ENCODE measurements at places on chromosomes 4 and X.

- peak; percentile 63 for DNase-seq
These were observed 145.7 kb downstream of the RAPGEF2 start for GRCh38 chr4:159248384-159249178.

GRCh38 chr4:142129931-142130330 is 493.5 kb downstream of the IL15 start:
- no peak for DNase-seq

GRCh38 chrX:74422576-74423288 is 1.4 kb downstream of the SLC16A2 start:
- DNase-seq: no peak

DNA sequence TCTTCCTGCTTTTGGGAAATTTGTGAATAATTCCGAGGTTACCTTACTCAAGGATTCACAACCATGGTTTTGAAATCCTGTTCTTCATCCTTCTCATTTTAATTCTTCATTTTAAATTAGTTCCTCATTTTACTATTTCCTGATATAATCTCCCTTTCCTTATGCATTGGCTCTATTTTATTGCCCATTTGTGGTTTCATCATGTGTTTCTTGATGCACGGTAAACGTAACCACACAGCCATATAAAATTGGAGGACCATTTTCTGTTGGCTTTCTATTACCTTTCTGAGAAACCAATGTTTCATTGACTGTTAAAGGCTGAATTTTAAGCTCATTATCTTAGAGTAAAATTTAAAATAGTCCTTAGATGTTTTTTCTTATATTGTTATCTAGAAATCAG is 100.3 kb upstream of the NDST4 start:
- DNase-seq: no peak

DNA sequence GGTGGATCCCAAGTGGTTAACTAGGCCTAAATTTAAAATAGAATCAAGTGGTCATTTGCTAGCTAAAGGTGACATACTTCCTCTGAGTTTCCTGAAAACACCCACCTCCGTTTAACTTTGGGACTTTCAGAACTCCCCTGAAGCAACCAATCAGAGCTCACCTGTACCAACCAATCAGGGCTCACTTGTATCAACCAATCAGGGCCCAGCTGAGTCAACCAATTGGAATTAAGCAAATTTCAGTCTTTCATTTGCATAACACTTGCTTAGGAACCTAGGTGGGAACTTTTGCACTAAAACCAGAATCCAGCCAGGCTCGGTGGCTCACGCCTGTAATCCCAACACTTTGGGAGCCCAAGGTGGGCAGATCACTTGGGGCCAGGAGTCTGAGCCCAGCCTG is 15.9 kb downstream of the GPC4 start:
- DNase-seq: no peak

GRCh38 chrX:17077361-17077760 is 130.9 kb downstream of the REPS2 start:
- no peak for DNase-seq

DNA sequence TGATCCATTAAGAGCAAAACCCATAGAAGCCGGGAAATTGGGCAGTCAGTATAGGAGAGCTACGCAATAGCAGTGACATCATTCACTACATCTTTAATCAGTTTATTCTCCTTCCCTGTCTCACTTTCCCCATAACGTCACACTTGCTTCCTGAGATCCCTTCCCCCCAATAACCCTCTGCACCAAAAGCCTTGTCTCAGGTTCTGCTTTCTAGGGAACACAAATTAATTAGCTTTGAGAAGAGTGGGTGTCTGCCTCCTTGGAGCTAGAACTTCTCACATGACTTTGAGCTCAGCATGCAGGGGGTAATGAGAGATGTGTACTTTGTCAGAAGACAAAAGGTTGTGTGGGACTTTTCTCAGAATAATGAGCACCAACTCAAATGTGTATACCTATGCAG is 128.3 kb upstream of the MAOA start:
- no peak for DNase-seq

- DNase-seq: no peak
These were observed 82.5 kb downstream of the RBM47 start for GRCh38 chr4:40546969-40547788.

- DNase-seq: no peak
These were observed 2.4 kb downstream of the TSC22D3 start for GRCh38 chrX:107773206-107773605.

GRCh38 chrX:47879463-47879862 is 42.8 kb downstream of the ZNF81 start:
- DNase-seq: no peak

GRCh38 chr4:163556177-163556576 is 61.7 kb downstream of the TMA16 start:
- DNase-seq: no peak

- no peak for DNase-seq
These were observed 118.4 kb upstream of the LNX1 start for GRCh38 chr4:53709693-53710092.

GRCh38 chrX:110026099-110026844 is 23.4 kb downstream of the TMEM164 start:
- no peak for DNase-seq

- DNase-seq: peak; percentile 69
These were observed 721 bp downstream of the FAM184B start for GRCh38 chr4:17780501-17781299.

GRCh38 chr4:171524903-171525302 is 288.3 kb upstream of the GALNTL6 start:
- DNase-seq: no peak

DNA sequence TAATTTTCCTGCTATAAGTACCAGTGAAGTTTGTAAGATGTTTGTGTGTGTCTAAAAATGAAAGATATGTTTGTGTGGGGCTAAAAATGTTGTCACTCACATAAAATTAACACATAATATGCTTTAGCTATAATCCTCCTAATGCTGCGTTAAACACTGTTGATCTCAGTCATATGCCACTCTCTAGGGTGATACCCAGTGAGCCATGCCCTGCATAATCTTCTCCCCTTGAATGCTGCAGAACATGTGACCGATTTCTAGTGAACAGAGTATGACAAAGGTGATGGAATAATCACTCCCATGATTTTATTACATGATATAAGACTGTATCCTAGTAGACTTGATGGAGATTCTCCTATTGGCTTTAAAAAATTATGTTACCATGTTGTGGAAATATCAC is 119.1 kb upstream of the EPHA5 start:
- DNase-seq: no peak

GRCh38 chrX:17370191-17370590 is 4.8 kb upstream of the NHS start:
- DNase-seq: no peak

GRCh38 chrX:56764153-56764974 is 35.3 kb downstream of the NBDY start:
- no peak for DNase-seq

DNA sequence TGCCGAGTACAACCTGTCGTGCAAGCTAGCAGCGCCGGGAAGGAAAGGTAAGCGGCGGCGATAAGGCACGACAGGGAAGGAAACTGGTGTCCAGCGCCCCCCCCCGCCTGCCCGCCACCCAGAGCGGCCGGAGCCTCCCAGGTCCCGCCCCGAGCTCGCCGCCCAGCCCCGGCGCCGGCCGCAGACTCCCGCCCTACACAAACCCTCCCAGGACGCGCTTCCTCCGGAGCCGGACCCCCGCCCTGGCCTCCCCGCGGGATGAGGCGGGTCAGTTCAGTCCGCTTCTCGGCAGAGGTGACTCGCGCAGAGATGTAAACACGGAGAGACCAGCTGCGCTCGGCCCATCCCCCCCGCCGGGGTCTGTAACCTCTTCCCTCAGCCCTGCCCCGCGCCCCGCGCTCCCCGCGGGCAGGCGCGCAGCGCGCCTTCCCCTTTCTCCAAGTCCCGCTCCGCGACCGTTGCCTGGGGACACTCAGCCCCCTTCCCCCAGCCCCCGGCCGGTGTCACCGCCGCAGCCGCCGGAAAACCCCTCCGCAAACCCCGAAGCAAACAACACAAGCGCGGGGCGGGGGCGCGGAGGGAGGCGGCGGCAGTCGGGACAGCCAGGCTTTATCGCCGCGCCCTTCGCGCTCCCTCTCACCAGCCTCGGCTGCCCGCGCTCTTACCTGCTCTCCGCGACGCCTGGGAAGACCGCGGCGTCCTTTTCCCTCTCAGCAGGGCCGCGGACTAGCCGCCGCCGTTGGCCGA is 543 bp downstream of the ELF2 start:
- DNase-seq: peak; percentile 62

- no peak for DNase-seq
These were observed 8.8 kb upstream of the BMP2K start for GRCh38 chr4:78767350-78767749.

GRCh38 chrX:46777971-46778810 is 19.3 kb upstream of the SLC9A7 start:
- no peak for DNase-seq

- no peak for DNase-seq
These were observed 37.9 kb downstream of the SUPT20HL2 start for GRCh38 chrX:24276015-24276414.

GRCh38 chr4:94746746-94747145 is 11.0 kb upstream of the BMPR1B start:
- no peak for DNase-seq

GRCh38 chr4:183392377-183392776 is 52.1 kb upstream of the CDKN2AIP start:
- DNase-seq: no peak

GRCh38 chr4:1080961-1081688 is 32.2 kb downstream of the RNF212 start:
- DNase-seq: peak; percentile 23

DNA sequence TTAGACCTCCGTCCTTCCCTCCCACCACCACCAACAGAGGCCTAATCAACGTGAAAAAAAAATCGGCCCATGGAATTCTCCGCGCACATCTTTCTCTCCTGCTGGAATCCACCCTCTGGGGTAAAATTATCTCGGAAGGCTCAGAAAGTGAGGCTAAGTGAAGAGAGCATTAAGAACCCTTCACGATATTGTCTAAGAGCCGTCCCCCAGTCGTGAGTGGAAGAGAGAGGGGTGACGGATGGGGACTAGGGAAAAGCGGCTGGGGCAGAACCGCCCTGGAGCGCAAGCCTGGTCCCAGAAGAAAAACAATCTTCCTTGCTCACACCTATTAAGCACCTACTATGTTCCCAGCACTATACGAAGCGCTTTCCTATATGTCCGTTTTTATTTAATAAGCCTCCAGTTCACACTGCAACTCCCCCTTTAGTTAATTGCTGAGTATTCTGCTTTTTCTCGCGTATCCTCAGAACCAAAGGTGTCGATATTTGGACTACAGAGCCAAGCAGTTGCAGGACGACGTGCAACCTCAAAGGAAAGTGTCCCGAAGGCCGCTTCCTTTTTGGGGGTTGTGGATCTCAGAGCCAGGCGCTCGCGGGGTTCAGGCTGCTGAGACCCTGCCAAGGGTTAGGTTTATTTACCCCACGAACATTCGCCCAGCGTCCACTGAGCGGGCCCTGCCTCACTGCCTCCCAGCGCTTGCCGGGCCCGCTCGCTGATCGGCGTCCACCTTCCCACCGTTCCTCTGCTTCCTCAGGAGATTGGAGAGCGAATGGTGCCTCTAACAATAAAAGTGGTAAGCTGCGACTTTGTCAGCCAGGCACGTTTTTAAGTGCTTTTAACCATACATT is 889 bp downstream of the MGARP start:
- DNase-seq: no peak

GRCh38 chrX:67636532-67636931 is 92.7 kb downstream of the AR start:
- DNase-seq: no peak

GRCh38 chrX:31123335-31123734 is 51.5 kb upstream of the FTHL17 start:
- no peak for DNase-seq

- DNase-seq: no peak
These were observed 28.2 kb downstream of the IGFBP7 start for GRCh38 chr4:57081651-57082621.

DNA sequence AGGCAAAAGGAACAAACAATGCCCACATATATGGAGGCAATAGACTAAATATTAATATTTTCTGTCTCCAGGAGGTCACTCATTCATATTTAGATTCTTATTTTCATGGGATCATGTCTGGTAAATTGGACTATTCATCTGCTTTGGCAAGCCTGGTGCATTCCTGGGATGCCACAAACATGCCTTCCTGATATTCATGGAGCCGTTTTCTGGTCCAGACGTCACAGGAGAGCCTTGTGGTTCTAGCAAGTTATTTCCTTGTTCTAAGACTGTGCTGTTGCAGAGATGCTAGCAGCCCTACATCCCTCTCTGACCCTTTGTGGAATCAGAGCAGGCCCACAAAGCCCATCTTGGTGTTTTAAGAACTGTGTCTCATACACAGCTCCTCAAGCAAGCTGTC is 16.1 kb upstream of the EXOSC9 start:
- DNase-seq: no peak

- no peak for DNase-seq
These were observed 504.9 kb downstream of the C4orf33 start for GRCh38 chr4:129600898-129601297.

GRCh38 chr4:140038031-140038533 is 115.9 kb downstream of the MAML3 start:
- DNase-seq: no peak

GRCh38 chrX:13547671-13548070 is 21.7 kb upstream of the EGFL6 start:
- no peak for DNase-seq

DNA sequence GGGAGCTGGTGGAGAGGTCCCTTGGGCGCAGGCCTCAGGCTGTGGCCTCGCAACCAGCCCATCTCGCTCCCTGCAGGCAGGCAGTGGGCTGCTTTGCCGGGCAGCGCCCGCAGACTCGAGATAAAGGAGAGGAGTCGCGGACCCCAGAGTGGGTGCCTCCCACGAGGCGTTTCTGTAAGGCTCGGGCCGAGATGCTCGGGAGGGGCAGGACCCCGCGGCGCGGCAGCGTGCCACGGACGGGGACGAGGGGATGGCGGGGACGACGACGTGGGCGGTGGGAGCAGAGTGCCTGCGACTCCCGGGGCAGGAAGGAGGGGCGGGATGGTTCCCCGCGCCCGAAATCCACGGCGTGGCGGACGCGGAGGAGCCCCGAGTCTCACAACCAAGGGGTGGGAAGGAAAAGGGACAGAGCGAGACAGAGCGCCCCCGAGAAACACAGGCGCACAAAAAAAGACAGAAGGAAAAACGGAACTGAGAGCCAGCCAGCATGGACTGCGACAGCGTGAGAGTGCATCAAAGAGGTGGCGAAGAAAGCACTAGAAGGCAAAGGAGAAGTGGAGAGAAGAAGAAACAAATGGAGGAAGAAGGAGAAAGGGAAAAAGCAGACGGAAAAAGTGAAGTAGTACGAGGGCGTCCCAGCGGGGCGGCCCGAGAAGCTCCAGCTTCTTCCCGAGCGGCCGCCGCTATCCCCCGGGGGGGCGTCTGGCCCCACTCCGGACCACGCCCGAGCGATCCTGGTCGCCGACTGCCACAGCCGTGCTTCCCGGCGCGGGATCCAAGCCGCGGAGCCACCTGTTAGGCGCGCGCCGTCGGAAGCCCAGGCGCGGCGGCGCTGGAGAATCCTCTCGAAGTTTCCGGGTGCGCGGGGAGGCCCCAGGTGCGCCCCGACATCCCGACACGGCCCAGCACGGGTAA is 1.5 kb downstream of the BEND4 start:
- no peak for DNase-seq
